K562 (cell line): ENCODE measurements at places on chromosomes 5 and 9. TPM values are rescaled to one million over a fixed set of nuclear protein-coding genes. Genes with fewer than 3 reads are reported as not detected.

GRCh38 chr9:82764061-82764668 is 298.8 kb downstream of the RASEF start:
- H3K4me1 ChIP-seq: no peaks in the 10 kb centered on the region
- H3K27me3 ChIP-seq: no peaks in the 10 kb centered on the region
- no peaks in the 10 kb centered on the region for H3K36me3 ChIP-seq
- DNase-seq: no peak
- no peak overlapping the region for H3K27ac ChIP-seq

HACD4 gene
- not detected in 2 replicates for polyA plus RNA-seq

NPR2 gene
- polyA plus RNA-seq: 5.5 and 10.5 TPM in 2 replicates

GRCh38 chr5:32790411-32790951 is 79.4 kb downstream of the NPR3 start:
- no peaks in the 10 kb centered on the region for H3K4me1 ChIP-seq
- H3K36me3 ChIP-seq: no peaks in the 10 kb centered on the region
- no peak overlapping the region for H3K4me3 ChIP-seq
- no peak for DNase-seq
- H3K27ac ChIP-seq: no peak overlapping the region
- H3K27me3 ChIP-seq: no peaks in the 10 kb centered on the region

DNA sequence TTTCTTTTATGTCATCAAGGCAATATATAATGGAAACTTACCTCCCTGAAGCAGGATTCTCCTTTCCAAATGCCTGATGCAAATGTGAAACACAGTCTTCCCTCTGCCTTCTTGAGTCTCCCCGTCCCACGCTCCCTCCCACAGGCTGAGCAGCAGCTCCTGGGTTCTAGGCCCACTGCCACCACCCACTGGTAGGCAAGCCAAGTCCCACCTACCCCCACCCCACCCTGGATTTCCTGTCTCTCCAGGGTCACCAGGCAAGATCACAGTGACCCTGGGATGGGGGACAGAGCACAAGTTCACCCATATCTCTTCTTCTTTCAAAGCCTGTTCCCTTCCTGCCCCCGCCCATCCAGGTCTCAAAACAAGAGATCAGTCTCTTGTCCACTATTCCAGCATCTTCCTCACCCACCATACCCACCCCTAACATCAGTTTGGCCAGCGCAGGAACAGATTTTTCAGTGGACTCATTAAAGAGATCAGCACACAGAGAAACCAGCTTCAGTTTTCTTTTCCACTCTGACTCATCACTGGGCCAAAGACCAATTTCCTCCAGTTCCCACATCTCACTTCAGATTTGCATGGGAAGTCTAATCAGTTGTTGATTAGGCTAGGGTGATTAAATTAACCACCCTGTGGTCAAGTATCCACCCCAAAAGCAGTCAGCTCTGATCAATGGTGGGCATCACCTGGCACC is 151.5 kb downstream of the ACTL7B start:
- DNase-seq: no peak
- H3K27ac ChIP-seq: no peak overlapping the region
- H3K4me3 ChIP-seq: no peak overlapping the region
- no peaks in the 10 kb centered on the region for H3K4me1 ChIP-seq
- H3K27me3 ChIP-seq: no peaks in the 10 kb centered on the region

FAT2 gene
- not detected in 2 replicates for polyA plus RNA-seq

DNA sequence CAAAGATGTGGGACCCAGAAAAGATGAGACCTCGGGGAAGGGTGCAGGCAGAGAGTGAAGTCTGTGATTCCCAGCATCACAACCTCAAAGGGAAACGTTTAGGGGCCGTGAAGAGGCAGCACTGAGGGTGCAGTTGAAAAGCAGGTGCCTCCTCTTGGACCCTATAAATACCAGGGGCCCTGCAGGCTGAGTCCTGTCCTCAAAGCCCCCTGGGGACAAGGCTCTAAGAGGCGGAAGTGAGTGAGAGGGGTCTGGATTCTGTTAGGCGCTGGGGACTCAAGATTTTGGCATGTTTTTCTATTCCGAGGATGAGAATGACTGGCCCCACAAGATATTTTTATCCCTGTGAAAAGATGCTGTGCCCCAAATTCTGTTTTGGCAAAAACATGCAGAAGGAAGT is 107.8 kb downstream of the THBS4 start:
- H3K27ac ChIP-seq: no peak overlapping the region
- H3K4me1 ChIP-seq: no peaks in the 10 kb centered on the region
- H3K36me3 ChIP-seq: no peaks in the 10 kb centered on the region
- DNase-seq: no peak
- H3K4me3 ChIP-seq: no peak overlapping the region

CNTNAP3B gene
- 0.68 and 0.69 TPM in 2 replicates for polyA plus RNA-seq

GRCh38 chr5:66232706-66233445 is 88.8 kb downstream of the SREK1 start:
- no peaks in the 10 kb centered on the region for H3K36me3 ChIP-seq
- no peak overlapping the region for H3K4me3 ChIP-seq
- DNase-seq: no peak
- H3K27ac ChIP-seq: no peak overlapping the region
- peaks cover 46% of the 10 kb centered on the region for H3K27me3 ChIP-seq

DNA sequence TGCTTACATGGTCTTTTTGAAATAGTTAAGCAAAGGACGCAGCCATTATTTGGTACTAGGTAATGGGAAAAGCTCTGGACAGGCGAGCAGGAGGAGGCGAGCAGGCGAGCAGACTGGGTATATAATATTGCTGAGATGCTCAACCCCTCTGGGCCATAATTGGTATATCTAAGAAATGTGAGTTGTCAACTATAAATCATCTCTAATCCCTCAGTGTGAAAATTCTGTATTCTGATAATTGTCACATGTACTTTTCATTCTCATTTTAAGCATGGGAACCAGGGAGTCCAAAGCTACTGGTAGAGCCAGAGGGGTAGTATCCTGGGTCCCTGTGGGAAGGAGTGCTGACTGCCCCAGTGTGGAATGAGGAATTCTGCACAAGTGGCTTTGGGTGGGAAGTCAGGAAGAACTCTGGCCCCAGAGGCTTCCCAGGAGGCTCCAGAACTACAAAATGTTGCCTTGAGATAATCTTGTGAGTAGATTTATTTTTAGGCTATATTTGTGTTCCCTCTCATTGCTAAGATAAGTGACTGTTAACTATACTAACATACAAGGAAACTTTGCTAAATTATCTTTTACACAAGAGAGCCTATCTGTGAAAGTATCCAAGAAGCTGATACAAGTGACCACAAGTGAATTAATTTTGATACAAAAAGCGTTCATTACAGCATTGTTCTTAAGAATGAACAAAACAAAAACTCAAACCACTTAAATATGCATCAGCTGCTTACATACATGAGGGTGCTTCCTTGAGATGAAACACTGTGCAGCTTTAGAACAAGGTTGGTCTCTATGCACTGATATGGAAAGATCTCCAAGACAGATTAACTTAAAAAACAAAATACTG is 70.5 kb upstream of the TNFAIP8 start:
- no peak for DNase-seq
- H3K4me1 ChIP-seq: peaks cover 6% of the 10 kb centered on the region; the same call in 1 of the 2 replicates
- no peak overlapping the region for H3K4me3 ChIP-seq
- H3K27me3 ChIP-seq: no peaks in the 10 kb centered on the region

NOTCH1 gene
- 8.2 and 8.6 TPM in 2 replicates for polyA plus RNA-seq
